Epithelial cell of proximal tubule (primary cell): ENCODE measurements at places on chromosomes 11 and 22. TPM values are rescaled to one million over a fixed set of nuclear protein-coding genes. Genes with fewer than 3 reads are reported as not detected.

The DUSP8 gene
- total RNA-seq: 9.7 and 13.1 TPM in 2 replicates

The NRXN2 gene
- 0.29 TPM in 1 of 2 replicates, not detected in the other for total RNA-seq

DNA sequence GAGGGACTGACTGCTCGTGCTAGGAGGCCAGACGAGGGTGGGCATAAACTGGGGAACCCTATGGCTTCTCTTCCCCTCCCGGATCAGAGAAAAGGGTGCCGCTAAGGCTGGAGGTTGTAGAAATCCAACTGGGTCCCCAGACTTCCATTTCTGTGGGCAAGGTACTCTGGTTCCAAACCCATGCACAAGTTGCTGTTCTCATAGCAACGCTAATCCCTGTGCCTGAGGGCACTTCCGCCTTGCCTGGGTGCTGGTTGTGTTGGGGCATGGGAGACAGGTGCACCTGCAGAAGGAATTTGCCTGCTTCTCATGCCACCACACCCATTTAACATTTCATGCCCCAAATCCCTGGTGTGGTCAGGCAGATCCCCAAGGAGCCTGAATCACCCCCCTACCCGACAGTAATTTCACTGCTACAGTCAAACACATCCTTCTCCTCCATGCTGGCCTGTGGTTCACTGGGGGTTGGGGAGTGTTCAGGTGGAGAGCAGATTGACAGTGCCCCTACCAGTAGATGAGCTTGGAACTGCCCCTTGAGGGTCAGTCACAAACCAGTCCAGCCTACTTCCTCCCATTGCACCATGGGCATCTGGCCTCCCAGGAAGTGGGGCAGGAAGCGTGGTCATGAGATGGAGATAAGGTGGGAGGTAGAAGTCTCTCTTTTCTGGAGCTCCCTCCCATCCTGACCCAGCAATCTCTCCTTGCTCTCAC, 1.2 kb downstream of the C2CD2L start:
- DNase-seq: no peak

- no peak for DNase-seq
Observed at GRCh38 chr11:125315079-125315740, 150.7 kb downstream of the PKNOX2 start.

GRCh38 chr11:69403556-69404215, 77.8 kb upstream of the LINC01488 start:
- DNase-seq: no peak

DNA sequence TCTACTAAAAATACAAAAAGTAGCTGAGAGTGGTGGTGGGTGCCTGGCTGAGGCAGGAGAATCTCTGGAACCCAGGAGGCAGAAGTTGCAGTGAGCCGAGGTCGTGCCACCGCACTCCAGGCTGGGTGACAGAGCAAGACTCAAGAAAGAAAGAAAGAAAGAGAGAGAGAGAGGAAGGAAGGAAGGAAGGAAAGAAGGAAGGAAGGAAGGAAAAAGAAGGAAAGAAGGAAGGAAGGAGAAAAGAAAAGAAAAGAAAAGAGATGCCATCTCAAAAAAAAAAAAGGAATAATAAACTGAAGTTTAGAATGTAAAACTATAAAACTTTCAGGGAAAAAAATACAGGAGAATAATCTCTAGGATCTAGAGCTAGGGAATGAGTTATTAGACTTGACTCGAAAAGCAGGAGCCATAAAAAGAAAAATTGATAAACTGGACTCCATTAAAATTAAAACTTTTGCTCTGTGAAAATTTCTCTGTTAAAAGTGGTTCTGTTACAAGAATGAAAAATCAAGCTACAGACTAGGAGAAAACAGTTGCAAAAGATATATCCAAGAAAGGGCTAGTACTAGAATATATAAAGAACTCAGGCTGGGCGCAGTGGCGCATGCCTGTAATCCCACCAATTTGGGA, 13.4 kb upstream of the SEPTIN5 start:
- DNase-seq: no peak

DNA sequence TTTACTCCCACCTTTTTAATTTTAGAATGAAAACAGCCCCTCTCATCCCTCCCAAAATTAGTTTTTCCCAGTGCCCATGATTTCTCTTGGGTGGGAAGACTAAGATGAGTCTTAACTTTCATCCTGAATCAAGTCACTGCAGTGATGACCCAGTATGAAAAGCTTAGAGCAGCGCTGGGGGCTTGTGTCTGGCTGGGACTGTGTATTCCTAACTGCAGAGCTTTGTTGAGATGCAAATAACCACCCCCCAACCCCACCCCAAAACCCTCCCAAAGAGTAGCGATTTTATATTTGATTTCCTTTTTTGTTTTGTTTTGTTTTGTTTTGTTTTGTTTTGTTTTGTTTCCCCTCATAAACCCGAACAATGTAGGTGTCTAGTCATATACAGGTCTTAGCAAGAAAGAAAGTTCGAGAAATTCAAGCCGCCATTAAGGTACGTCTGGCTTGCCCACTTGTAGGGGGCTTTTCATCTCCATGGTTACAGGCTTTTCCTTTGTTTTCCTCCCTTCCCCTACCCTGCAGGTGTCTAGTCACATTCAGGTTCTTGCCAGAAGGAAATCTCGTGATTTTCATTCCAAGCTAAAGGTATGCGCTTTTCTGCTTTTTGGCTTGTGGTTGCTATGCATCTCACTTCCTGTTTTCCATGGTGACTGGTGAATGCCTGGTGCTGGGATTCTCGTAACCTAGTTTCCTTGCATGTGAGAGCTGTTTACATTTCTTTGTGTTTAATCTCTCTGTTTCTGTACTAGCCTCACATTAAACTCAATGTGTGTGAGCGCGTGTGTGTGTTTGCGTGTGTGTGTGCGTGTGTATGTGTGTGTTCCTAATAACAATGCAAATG, 144.6 kb upstream of the RASSF10 start:
- peak; percentile 53 for DNase-seq

GRCh38 chr11:87298155-87298554, 260.4 kb downstream of the TMEM135 start:
- DNase-seq: no peak

DNA sequence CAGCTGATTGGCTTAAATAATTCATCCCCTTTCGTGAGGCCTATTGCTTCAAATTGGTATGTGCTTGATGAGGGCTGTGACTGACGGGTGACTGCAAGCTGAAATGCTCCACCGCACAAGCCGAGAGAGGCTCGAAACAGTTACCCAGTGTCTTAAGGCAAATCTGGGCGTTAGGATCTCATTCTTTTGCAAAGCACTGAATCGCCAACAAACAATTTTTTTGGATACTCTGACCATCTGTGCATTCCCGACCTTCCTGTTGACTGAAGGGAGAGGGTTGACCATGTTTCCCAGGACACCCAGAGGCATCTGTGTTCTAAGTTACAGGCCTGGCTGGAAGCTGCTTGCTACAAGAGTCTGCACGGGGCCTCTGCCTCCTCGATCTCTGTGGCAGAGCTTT, 32.1 kb downstream of the CACNG2 start:
- DNase-seq: no peak

- DNase-seq: no peak
Observed at GRCh38 chr11:88402784-88403183, 65.2 kb upstream of the CTSC start.
